ENCODE measurements at places on chromosomes 7 and 10.

DNA sequence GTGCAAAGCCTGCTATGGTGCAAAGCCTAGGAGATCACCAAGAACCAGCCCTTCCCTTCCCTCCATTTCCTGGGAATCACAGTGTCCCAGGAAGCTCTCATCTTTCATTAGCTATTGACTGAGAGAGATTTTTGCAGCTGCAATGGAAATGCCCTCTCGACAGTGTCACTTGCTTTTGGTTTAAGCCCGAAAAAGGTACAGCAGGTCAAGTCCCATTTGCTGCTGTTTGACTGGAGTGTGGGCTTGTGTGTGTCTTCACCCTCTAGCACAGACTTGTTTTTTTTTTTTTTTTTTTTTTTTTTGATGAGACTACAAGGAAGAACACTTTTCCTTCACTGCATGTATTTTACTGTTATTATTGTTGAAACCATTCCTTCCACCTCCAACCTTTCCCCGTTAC, 36.3 kb downstream of the NRG3 start:
- DNase-seq: no peak

DNA sequence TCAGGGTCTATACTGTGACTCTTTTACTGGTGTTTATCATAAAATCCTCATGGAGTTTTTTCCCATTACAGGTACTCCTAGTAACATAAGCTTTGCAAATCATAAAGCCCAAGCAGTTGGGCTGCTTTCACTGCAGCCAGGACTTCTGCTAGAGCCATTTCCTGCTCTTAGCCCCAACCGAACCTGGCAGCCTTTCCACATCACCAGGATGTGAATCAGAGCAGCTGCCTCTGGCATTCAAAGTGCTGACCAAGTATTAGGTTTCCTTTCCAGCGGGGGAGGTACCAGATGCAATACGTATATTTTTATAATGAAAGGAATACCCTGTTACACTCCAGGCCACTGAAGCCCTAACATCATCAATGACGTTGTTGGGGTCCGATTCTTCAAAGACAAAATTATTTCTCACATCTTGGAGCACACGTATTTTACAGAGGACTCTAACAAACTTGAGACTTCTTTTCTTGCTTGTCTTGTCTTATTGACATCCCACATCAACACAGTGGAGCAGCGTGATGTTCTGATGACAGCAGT, 3.6 kb upstream of the HTR5A start:
- no peak for DNase-seq

- DNase-seq: no peak
Measured at GRCh38 chr10:60286559-60286958, 103.1 kb downstream of the ANK3 start.

GRCh38 chr7:4929005-4929404, 30.0 kb downstream of the MMD2 start:
- DNase-seq: no peak

- no peak for DNase-seq
Measured at GRCh38 chr7:43387932-43388331, 195.0 kb upstream of the STK17A start.

- DNase-seq: no peak
Measured at GRCh38 chr10:107144490-107144889, 20.0 kb downstream of the SORCS1 start.

DNA sequence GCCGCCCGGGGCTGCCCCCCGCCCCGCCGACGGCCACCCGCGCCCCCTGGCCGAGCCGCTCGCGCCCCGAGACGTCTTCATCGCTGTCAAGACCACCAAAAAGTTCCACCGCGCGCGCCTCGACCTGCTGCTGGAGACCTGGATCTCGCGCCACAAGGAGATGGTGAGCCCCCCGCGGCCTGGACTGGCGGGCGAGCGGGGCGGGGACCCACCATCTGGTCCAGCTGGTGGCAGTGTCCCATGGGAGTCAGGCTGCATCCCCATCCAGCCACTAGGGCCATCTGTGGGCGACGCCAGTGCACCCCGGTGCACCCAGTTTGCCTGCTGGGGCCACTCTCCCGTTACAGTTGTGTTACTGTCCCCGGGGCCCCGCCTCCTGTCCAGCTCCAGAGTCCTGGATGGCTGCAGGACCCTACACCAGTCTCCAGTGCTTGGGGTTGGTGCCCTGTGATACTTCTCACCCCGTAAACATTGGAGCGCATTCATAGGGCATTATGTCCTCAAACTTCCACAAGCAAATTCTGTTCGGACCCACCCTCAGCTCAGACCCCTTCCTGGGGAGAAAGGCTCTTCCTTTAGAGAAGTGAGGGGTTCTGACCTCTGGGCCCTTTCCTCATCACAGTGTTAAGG, 672 bp downstream of the LFNG start:
- DNase-seq: no peak

DNA sequence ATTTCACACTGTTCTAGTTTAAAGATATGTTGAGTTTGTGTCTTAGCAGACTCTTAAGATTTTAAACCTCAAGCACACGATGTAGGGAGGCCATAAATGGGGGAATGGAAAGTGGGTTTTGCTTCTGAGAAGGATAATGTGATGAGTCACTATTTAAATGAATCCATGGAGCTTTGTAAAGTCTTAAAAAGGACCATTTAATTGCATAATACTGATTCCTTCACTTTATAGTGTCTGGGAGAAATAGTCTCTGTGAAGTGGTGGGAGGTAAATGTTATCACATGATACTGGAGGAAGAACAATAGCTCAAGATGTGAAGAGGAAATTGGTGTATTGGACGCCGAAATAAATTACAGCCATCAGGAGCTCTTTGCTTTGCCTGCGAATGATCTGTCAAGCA, 84.0 kb upstream of the MYO3A start:
- DNase-seq: no peak

DNA sequence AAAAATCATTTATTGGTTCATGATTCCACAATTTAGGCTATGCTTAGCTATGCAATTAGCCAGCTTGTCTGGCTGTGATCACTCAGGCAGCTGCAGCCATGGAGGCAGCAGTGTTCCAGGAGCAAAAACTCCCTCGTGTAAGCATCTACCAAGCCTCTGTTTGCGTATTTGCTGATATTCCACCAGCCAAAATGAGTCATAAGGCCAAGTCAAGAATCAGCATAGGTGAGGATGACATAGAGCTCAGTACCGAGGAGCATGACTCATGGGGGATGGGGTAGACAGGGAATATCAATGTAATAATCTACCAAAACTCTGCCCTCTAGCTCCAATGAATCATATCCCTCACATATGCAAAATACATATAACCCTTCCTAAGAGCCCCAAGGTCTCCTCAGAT, 63.3 kb downstream of the IMMP2L start:
- DNase-seq: no peak

DNA sequence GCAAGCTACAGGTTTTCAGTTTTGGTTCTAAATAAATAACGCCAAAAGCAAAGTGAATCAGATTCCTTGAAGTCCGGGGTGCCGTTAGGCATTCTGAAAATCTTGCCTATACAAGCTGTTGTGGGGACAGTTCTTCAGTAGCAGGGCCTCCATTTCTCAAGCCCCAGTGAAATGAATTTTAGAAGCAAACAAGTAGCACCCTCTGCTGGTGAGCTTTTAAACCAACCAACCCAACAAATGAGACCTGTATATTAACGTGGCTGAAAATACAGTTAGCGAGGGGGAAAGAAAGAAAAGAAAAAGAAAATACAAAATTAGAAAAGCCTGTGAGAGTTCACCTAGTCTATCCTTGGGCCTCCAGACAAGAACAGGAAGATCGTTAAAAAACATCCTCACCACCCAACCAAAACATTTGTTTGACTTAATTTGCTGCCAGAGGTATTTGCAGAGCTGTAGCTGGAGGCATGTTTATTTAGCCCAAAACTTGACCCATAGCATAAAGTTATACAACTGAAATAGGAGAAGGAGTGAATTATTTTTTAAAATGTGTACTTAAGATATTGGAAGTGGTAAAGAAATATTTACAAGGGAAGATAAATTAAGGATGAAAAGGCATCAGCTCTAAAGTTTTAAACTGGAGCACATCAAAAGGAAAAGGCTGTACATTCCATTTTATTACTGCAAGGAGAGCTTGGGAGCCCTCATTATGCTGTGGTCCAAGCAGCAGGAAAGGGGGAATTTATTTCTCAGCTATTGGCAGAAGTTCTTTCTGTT, 98.9 kb downstream of the DYNC1I1 start:
- no peak for DNase-seq

GRCh38 chr10:7550013-7550412, 116.8 kb downstream of the ITIH5 start:
- DNase-seq: no peak

GRCh38 chr10:67612577-67613537, 83.1 kb downstream of the CTNNA3 start:
- peak; percentile 1 for DNase-seq

DNA sequence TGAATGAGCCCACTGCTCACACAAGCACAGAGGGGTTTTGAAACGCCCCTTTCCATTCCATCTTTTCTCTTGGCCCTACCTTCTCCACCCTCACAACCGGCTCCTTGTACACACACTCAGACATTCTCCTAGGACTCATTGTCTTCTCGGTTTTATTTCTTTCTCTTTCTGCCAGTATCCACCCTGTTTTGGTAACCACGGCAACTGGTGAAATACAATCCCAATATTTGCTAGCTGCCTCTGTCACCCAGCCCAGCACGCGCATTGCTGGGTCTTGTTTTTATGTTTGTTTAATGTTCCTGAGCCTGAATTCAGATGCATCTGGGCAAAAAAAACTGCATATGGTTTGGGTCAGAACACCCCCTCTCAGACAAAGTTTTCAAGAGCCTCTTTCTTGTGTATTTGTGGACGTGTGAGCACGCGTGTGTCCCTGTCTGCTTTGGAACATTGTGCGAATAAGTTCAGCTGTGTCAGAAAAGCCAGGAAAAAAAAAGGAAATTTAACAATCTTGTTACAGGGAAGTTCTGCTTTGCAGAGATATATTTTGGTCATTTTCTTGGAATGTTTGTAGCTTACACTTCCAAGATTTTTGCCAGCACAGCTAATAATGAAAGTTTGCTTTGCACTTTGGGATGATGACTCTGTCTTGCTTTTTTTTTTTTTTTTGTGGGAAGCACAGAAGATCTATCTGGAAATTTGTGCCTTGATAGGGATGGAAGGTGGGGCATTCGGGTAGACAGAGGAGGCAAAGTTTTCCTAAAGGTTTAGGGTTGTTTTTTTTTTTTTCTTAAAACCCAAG, 225.9 kb downstream of the TRIL start:
- no peak for DNase-seq

GRCh38 chr10:323651-324293, 188.5 kb downstream of the ZMYND11 start:
- no peak for DNase-seq
